CD4-positive, alpha-beta T cell treated with Interleukin-15 for 4 hours (primary cell): ENCODE measurements at places on chromosomes 2 and 18.
A peak's percentile ranks its signal among the peaks of the same experiment; 100 is the strongest.

GRCh38 chr18:13366541-13366940 lies 148.0 kb downstream of the LDLRAD4 start:
- DNase-seq, result no peak

DNA sequence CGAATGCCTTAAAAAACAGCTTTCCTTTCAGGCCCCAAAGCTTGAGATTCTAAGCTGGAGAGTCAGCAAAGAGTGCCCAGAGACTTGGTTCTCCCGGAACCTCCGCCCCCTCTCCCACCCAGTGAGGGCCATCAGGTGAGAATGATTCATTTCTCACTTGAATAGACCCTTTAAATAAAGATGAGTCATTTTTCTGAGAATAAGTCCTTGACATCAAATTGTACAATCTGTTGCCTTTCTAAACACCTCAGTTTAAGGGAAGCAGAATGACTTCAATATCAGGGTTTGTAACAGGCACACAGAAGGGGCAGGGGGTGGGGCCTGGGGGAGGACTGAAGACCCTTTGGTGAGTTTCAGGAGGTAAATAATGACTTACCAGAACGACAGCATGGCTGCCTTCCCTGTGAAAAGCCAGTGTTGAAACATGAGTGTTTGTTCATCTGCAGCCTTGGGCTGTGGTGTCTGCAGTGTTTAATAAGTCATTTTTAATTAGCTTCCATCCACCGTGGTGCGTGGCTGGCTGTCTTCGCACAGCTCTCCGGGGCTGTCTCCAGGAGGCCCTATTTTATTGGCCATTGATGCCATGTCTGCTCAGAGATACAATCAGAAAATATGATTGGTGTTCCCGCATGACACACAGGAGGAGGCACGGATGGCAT lies 134.9 kb upstream of the ZNF236 start:
- peak; percentile 27 for DNase-seq

DNA sequence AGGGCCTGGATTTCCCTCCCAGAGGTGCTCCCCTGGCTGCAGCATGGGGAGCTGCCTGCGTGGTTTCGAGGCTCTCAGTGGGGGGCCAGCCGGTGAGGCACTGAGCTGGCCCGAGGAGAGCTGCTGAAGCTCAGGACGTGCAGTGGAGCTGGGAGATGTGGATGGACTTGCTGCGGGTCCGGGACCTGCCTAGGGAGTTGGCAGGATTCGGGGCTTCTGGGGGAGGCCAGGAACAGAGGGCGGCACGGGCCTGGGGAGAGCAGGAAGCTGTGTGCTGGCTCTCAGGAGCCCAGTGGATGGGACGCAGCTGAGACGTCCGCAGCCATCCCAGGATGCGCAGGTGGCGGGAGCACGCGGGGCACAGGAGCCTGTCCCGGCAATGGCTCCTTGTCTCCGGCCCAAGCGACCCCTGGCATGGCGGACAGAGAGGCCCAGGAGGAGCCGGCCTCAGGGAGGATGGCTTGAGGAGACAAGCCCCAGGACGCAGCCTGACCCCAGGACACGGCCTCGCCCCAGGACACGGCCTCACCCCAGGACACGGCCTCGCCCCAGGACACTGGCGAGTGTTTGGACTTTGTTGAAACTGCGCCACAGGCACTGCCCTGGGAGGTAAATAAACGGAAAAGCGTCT lies 116.1 kb downstream of the NFATC1 start:
- DNase-seq, result no peak

DNA sequence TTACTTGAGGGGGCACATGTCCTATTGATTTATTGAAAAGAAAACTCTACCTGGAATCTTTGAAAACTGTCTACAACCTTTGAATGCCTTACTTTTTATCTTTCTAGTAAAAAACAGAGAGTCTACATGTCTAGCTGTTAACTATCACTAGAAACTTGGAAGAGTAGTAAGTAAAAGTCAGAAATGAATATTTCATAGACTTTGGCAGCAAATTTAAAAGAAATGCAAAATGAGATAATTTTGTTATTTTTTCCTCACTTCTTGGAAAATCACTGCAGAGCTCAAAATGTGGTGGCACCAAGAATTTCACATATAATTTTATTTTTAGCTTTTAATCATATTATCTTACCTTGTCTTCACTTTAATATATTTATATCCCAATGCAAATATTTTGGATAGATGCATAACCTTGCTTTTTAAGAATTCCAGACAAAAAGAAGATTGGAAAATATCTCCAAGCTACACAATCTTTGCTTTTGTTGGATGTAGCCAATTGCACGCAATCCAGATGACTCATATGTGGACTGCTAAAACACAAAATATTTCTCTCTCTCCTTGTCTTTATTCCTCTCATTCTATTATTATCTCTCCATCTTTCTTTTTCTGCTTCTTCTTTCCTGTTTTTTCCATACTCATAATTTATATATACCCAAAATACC lies 92.2 kb upstream of the DSEL start:
- DNase-seq, result no peak

- DNase-seq, result no peak
Observed at GRCh38 chr2:162934191-162934590, 95.6 kb upstream of the KCNH7 start.

- no peak for DNase-seq
Observed at GRCh38 chr18:36697905-36698304, 130.9 kb downstream of the TPGS2 start.

- DNase-seq, result no peak
Observed at GRCh38 chr2:220348206-220348605, 720.8 kb downstream of the SLC4A3 start.

- DNase-seq, result no peak
Observed at GRCh38 chr2:126749537-126749936, 93.6 kb downstream of the GYPC start.

DNA sequence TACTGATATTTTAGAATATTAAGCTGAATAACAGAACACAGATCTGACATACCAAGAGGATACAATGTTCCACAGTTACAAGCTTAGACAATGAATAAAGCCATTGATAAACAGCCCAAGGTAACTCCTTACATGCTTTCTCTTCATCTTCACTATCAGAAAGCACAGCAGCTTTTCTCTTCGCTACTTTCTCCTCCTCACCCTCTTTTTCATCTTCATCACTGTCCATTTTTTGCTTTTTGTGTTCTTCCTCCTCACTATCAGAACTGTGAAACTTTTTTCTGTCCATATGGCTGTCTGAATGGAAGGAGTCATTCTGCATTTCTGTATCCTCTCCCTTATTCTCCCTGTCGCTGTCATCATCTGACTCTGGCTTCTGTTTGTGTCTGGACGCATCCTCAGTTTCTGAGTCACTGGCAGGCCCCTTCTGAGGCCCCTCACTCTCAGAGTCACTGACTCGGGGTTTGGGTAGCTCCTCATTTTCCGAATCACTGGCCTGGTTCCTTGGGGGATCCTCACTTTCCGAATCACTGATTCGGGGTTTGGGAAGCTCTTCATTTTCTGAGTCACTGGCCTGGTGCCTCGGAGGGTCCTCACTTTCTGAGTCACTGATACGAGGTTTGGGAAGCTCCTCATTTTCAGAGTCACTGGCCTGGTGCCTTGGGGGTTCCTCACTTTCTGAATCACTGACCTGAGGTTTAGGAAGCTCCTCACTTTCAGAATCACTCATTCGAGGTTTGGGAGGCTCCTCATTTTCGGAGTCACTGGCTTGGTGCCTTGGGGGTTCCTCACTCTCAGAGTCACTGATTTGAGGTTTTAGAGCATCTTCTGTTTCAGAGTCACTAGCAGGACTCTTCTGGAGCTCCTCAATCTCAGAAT lies 21.5 kb downstream of the IWS1 start:
- no peak for DNase-seq

GRCh38 chr2:11030909-11031308 lies 119.2 kb downstream of the KCNF1 start:
- no peak for DNase-seq

GRCh38 chr2:155169317-155169716 lies 470.8 kb downstream of the KCNJ3 start:
- no peak for DNase-seq

DNA sequence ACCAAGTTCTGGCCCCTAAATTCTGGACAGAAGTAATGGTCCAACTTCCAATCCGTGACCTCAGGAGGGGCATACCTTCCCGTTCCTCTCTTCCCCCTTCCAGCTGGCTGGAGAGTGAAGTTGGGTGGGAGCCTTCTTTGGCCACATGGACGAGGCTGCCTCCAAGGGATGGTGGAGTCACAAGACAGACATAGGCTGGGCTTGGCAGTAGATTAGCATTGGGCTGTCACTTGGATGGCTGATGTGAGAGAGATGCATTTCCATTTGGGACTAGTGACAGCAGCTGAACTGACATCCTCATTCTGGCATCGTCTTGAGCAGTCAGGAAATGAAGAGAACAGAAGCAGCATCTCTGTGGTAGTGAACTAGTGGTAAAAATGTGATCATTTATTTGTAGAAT lies 12.6 kb downstream of the NT5DC4 start:
- no peak for DNase-seq

DNA sequence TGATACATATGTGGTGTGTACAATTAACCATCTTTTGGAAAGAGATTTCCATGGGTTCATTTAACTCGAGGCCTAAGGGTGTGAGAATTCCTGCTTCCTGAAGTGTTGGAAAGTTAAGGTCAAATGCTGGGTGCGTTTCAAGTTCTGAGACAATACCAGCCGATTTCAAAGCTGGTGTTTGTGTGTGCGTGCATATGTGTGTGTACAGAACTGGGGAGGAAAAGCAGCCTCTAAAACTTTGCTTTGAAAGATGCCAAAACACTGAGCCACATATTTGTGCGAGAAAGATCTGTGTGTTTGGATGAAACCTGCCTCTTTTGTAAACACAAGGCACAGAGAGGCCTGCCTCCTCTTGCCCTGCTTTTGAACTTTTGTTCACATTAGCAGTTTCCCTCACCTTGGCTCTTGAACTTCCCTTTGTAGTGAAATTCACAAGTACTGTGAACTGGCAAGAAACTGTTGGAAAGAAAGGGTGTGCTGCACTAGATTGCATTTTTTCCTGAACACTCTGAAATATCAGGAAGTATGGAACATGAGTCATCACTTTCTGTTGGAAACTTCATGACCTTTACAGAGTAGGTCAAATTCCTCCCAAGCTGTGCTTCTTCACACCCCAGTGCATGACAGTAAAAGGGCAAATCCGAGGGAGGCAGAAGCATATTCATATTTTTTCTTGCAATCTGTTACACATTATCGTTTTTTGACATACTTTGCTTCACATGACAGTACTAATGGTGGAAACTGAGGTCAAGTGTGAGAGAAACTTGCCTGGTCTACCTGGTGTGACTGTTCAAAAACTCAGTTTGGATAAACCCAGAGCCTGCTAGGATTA lies 20.0 kb upstream of the CAVIN2 start:
- DNase-seq, result no peak

GRCh38 chr2:18430996-18431748 lies 129.3 kb downstream of the RDH14 start:
- DNase-seq, result no peak

DNA sequence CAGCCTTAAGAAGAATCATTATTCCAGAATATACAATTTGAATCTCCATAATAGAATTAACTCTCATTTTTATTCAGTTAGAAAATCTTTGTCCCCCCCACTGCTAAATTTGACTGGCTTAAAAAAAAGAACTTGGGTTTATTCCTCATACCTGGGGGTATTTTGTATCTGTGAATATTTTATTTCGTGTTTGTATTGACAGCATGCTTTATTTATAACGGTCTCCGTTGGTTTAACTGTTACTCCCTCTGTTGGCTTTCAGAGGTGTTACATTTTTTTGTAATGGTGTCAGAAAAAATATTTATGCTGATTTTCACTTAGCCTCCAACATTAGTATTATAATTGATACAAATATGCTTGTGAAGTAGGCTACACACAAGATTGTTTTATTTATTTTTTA lies 109.1 kb downstream of the HAUS1 start:
- DNase-seq, result peak; percentile 55

DNA sequence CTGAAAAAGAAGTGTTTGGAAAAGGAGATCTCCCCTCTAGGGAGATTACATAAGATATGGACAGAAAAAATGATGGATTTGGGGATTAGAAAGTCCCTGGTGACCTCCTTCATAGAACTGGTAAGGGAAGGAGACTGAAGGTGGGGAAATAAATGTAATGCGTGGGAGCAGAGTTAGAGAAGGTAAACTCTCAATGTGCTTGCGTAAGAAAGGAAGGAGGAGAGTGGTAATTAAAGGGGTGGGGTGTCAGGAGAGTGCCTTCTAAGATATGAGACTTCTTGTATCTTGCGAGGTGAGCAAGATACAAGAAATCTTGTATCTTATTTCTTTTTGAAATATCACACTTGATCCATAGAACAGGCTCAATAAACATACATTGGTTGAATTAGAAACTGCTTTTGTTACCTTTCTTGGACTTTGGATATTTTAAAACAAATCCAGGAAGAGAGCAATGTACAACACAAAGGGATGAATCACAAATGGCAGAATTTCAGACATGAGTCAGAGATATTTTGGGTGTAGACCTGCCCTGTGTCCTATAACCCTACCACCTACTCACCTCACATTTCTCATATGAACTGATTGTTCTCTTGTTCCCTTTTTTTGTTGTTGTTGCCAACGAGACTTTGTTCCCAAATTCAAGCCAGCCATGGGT lies 342.4 kb downstream of the INSIG2 start:
- no peak for DNase-seq

DNA sequence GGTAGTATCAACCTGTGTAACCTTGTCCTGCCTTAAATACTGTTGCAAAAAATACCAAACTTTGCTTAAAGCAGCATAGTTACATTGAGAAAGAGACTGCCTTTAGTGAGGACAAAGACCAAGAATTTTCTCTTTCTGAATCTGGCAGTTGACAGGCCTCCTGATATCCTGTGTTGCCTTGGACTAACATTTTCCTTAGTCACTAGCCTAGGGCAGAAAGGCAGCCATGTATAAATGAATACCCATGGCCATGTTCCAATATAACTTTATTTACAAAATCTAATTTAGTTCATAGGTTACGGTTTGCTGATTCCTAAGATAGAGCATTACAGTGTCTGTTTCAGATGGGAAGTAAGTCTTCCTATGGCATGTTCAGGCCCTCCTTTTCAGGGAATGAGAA lies 895.4 kb downstream of the CNTNAP5 start:
- no peak for DNase-seq

DNA sequence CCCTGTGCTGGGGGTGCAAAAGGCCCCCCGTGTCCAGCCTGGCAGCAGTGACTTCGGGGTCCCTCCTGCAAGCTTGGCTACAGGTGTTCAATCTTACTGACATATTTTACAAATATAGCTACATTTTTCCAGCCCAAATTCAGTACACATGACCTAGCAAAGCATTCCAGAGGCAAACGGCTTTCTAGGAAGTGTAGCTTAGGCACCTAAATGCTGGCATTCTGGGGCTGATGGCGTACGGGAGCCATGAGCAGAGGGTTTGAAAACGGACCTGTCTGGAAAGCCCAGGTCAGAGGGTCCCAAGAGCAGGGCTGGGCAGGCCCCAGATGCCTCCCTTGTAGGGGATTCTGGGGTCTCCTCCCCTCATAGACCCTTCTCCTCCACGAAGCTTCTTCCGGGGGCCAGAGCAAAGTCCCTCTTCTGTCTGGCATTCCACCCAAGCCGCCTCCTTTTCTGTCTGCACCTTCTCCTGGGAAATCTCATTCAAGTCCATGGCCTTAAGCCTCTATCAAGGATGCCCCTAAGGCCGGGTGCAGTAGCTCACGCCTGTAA lies 63.3 kb upstream of the ASAP2 start:
- DNase-seq, result no peak

- DNase-seq, result no peak
Observed at GRCh38 chr2:84450288-84451227, 8.5 kb downstream of the SUCLG1 start.

- no peak for DNase-seq
Observed at GRCh38 chr2:163528640-163529217, 207.1 kb downstream of the FIGN start.

- DNase-seq, result no peak
Observed at GRCh38 chr2:128547667-128548066, 229.0 kb upstream of the HS6ST1 start.

GRCh38 chr18:69838620-69839411 lies 108.9 kb downstream of the CD226 start:
- no peak for DNase-seq

GRCh38 chr18:77071711-77072292 lies 60.8 kb downstream of the MBP start:
- DNase-seq, result peak; percentile 68
